Fibroblast of the conjunctiva (primary cell): ENCODE measurements at places on chromosomes 11 and 22.

GRCh38 chr11:60098508-60098907, 10.0 kb downstream of the MS4A2 start:
- DNase-seq = no peak

DNA sequence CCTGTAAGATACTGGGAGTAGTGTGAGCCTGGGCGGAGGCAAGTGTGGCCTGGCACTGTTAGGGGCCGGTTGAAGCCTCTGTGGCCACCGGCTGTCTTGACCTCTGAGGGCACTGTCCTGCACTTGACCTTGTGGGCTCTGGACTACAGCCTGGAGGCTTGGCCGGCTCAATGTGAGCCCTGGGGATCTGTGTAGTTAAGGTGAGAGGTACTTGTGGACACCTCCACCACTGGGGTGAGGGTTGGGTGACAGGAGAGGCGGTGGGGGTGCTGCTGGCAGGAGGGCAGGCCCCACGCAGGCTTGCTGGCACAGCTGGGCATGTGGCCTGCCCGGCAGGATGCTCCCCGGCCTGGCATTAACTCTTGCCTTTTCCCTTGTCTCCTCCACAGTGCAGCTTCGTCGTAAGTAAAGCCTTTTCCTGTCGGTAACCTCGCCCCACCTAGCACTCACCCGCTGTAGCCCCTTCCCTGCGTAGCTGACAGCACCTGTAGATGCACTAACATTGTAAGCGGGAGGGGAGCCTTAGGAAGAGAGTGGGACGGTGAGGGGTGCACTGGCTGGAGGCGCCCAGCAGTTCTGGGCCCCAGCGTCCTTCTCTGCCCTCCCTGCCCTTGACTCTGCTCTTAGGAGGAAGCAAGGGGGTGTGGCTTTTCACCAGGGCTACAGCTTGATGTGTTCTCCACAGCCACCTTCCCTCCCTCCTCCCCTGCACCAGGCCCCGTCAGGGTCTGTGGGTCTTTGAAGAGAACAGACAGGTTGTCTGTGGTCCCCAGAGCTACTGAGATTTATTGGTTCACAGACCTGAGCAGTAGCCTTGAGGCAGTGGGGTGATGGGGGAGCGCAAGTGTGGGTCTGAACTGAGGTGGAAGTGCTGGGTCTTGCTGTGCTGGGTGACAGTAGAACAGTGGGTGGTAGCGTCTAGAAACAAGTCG, 17.6 kb downstream of the INCENP start:
- DNase-seq = no peak

GRCh38 chr22:24578355-24579257, 14.3 kb downstream of the LRRC75B start:
- no peak for DNase-seq

DNA sequence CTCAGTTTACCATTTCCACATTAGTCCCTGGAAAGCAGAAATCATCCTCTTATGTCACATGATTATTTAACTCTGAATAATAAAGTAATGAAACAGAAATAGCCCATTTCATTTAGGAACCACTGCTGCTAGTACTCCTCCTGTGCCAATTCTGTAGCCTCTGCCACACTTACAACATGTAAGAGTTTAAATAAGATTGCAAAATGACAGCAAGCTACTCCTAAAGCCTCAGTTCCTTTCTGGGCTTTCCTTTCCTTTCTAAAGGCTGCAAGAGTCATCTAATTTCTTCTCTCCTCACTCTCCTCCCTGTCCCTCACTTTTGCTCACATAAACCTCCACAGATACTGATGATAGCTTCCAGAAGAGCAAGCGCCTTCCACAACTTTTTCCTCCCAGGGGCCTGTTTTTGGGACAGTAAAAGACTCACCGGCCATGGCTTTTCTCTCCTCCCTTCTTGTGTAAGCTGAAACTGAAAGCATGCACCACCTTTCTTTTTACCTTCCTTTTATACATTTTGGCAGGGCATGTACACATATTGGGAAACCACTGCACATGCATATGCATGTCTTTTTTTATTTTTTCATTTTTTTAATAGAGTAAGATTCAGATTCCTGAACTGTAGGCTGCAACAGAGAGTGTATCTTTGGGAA, 38.5 kb downstream of the CARD18 start:
- DNase-seq = no peak

DNA sequence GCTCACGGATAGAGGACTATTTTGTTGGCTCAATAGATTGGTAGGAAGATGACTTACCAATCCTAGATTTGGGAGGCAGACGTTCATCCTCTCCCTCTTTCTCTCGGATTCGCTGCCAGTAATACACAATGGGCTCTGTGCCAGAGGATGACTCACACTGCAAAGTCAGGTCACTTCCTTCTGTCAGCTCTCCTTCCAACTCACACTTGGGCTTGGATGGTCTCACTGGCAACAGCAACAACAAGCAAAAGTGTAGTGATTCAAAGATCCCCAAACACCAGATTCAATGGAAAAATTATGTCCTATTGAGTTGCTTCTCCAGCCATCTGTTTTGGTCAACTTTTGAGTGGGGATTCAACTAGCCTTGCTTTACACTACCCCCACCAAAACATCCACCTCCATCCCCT, 21.7 kb upstream of the HSPA8 start:
- peak; percentile 98 for DNase-seq

- peak; percentile 58 for DNase-seq
Observed at GRCh38 chr11:130431331-130431773, 2.9 kb upstream of the ADAMTS8 start.

- DNase-seq = no peak
Observed at GRCh38 chr11:134474942-134475341, 62.9 kb upstream of the B3GAT1 start.

GRCh38 chr11:11207428-11207827, 145.6 kb downstream of the CSNK2A3 start:
- DNase-seq = no peak

DNA sequence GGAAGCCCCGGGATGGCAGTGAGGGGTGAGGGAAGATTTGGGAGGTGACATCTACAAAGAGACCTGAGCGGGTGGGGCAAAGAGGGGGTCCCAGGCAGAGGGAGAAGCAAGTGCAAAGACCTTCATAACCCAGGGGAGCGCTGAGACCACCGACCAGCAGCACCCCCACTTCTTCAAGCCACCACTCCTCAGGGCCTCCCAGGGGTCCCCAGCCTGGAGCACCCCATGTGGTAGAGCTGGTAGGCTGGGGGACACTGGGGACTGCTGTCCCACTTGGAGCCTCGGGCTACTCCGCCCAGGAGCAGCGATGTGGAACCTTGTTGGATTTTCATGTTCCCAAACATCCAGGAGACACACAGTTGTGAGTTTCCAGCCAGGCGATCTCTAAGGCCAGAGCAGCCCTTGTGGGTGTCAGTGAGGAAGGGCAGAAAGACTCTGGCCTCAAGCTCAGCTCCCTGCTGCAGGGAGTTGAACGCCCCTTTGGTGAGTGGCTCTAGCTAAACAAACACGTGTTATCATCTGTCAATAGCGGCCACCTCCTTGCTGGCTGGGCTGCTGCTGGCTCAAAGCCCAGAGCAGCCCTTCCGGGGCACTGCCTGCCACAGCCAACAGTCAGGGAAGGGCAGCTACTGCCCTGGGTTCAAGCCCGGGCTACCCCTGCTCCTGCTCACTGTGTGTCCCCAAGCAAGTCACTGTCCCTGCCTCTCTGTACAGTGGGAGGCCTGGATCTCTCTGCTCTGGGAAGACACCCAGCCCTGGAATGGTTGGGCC, 25.7 kb upstream of the CHKA start:
- no peak for DNase-seq

- no peak for DNase-seq
Observed at GRCh38 chr22:43743131-43743530, 69.0 kb downstream of the EFCAB6 start.

GRCh38 chr11:84685149-84685548, 942.0 kb downstream of the DLG2 start:
- DNase-seq = no peak

- DNase-seq = no peak
Observed at GRCh38 chr11:33652431-33652830, 48.2 kb downstream of the C11orf91 start.

DNA sequence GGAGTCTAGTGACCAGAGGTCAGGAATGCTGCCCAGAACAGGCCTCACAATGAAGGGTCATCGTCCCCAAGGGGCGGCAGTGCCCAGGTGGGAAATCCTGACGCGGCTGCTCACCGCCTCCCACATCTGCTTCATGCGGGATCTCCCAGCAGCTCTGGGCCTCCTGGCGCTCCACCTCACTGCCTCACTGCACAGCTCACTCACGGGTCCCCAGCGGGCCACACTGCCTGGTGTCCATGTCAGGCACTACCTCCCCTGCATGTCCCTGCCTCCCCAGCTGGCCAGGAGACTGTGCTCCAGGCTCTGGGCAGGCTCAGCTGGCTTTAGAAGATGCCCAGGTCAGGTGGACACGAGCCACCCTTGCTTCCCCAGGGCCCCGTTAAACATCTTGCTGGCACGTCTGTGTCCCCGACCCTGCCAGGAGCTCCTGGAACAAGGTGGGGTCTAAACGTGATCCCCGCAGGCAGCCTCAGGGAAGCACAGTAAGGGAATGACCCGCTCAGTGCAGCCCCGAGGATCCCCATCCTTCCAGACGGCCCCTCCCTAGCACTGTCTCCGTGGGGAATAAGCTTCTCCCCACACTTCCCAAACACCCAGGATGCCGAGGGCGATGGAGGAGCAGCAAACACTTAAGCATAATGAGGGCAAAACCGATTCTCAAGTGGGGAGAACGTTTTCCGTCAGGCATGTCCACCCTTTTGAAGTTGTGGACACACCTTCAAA, 93.2 kb downstream of the TRMU start:
- DNase-seq = no peak

- no peak for DNase-seq
Observed at GRCh38 chr22:38724926-38725571, 19.3 kb downstream of the GTPBP1 start.

GRCh38 chr22:49642331-49642730, 185.3 kb downstream of the BRD1 start:
- DNase-seq = no peak

GRCh38 chr22:39003165-39003638, 10.9 kb upstream of the APOBEC3C start:
- DNase-seq = peak; percentile 82

DNA sequence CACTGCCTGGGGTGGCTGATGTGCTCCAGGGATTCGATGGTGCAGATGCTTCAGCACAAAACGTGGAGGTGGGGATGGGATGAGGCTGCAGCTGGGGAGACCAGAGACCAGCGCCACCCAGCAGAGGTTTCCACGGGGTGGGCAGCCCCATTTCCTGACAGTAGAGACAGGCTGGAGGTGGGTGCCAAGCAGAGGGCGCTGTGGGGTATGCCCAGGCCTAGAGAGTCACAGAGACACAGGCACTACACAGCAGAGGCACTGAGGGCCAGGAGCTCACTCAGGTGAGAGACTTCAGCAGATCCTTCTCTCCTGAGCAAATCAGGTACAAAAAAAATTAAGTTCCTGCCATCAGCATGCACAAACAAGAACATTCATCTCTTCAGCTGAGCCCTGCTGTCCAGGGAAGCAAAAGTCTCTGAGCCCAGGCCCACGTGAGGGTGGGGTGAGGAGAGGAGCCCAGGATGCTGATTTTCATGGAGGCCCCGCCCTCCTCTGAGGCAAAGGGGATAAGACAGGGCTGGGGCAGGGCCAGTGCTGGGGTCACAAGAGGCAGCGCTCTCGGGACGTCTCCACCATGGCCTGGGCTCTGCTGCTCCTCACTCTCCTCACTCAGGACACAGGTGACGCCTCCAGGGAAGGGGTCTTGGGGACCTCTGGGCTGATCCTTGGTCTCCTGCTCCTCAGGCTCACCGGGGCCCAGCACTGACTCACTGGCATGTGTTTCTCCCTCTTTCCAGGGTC, 53.1 kb downstream of the GGTLC2 start:
- no peak for DNase-seq

- DNase-seq = no peak
Observed at GRCh38 chr11:86383041-86383955, 8.6 kb downstream of the CCDC81 start.

- no peak for DNase-seq
Observed at GRCh38 chr11:45929486-45930030, 7.1 kb downstream of the LARGE2 start.

- no peak for DNase-seq
Observed at GRCh38 chr11:111521135-111521534, 6.6 kb downstream of the HOATZ start.

- DNase-seq = no peak
Observed at GRCh38 chr11:113724778-113725177, 18.7 kb upstream of the TMPRSS5 start.

DNA sequence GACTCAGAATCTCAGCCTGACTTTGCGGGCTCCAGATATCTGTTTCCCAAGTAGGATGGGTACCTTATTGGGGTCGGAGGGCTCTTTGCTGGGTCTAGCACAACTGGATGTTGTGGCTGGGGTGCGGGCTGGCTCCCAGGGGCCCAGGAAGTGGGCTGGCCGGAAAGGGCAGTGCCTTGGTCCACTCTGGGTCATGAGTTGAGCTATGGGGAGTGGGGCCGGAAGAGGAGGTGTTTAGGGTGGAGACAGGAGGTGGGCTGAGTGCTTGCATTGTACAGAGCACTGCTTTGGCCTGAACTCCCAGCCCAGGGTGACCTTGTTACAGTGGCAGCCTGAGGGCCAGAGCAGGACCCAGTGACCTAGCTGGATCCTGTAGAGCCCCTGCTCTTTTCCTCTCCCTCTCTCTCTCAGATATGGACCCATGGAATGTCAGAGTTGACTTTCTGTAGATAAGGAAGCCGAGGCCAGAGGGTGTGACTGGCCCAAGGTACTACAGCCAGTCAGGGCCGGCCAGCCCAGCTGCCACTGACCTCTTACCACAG, 13.2 kb downstream of the PHLDB1 start:
- no peak for DNase-seq

GRCh38 chr11:88359541-88359940, 22.0 kb upstream of the CTSC start:
- DNase-seq = no peak

- no peak for DNase-seq
Observed at GRCh38 chr11:11149671-11150459, 203.2 kb downstream of the CSNK2A3 start.

DNA sequence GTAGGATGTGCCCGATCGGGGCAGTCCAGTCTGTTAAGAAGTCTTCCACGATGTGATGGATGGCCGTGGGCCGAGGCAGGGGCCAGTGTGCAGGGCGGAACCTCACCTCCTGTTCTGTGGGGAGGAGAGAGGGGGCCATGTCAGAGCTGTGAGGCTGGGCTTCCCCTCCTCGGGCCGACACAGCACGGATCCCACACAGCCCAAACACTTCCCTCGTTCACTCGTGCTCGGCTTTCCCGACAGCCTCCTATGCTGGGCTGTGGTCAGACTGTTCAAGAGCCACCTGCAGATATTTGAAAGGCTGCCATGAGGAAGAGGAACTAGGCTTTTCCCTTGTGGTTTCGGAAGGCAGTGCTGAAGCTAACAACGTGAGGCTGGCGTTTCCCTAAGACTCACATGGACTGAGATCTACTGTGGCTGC, 12.3 kb upstream of the TXN2 start:
- no peak for DNase-seq

GRCh38 chr11:2673871-2674471, 25.8 kb downstream of the KCNQ1OT1 start:
- DNase-seq = no peak
